ENCODE measurements at places on chromosomes 4 and X.

- H3K27ac ChIP-seq: no peak overlapping the region
- no peaks in the 10 kb centered on the region for H3K36me3 ChIP-seq
These were observed 528.4 kb downstream of the PPARGC1A start for GRCh38 chr4:23361453-23361852.

DNA sequence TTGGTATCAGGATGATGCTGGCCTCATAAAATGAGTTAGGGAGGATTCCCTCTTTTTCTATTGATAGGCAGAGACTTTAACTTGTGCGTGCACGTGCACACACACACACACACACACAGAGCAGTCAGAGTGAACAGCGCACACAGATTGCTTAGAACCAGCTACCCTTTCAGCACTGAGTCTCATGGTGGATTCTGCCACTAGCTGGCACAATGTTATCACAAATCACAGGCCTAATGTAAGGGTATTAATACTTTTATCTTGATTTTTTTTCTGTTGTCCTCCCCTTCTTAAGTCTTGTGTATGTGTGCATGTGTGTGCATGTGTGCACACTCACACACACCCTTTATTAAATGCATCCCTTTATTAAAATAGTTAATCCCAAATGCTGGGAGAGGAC lies 53.2 kb downstream of the HADH start:
- DNase-seq: no peak
- H3K4me3 ChIP-seq: no peak overlapping the region
- H3K4me1 ChIP-seq: peaks cover 30% of the 10 kb centered on the region
- H3K36me3 ChIP-seq: peaks cover 4% of the 10 kb centered on the region
- no peaks in the 10 kb centered on the region for H3K27me3 ChIP-seq

- H3K27ac ChIP-seq: no peak overlapping the region
- DNase-seq: no peak
- no peaks in the 10 kb centered on the region for H3K27me3 ChIP-seq
These were observed 186.0 kb downstream of the CRLF2 start for GRCh38 chrX:1026263-1027015.

DNA sequence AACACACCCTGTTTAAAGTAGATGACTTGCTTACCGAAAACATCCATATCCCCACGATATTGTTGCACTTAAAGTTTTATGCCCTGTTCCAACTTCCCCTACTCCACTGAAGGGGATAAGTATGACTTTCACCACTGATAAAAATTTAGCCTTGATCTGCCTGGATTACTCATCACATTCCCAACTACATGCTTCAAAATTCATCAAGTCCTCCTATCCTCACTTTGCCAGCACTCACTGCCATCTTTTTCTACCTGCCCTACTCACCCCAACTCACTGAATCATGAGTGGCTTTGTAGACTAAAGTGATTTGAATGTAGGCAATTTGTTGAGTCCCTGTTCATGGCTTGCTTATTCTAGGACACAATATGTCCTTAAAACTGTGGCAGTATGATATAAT lies 12.2 kb upstream of the GPRIN3 start:
- no peaks in the 10 kb centered on the region for H3K36me3 ChIP-seq
- H3K4me3 ChIP-seq: no peak overlapping the region
- H3K27me3 ChIP-seq: no peaks in the 10 kb centered on the region
- no peak for DNase-seq
- no peak overlapping the region for H3K27ac ChIP-seq
- H3K4me1 ChIP-seq: peaks cover 11% of the 10 kb centered on the region

DNA sequence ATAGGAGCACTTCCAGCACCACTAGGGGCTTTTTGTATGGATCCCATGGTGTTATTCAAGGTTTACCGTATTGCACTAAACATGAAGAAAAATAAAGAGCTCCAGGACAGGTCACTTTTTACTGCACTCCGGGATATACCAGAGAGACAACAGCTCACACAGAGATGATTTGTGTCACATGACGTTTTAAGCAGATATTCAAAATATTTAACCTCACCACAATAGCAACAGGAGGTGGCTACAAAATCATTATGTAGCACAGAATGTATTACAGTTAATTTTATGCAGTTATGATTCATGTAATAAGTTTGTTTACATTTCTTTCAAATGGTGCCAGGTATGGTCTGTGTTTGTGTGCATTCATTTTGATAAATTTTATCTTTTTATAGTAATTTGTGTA lies 100.6 kb downstream of the LUZP4 start:
- no peaks in the 10 kb centered on the region for H3K36me3 ChIP-seq
- DNase-seq: no peak
- no peak overlapping the region for H3K4me3 ChIP-seq
- no peak overlapping the region for H3K27ac ChIP-seq
- H3K4me1 ChIP-seq: peaks cover 6% of the 10 kb centered on the region
- peaks cover 60% of the 10 kb centered on the region for H3K27me3 ChIP-seq

DNA sequence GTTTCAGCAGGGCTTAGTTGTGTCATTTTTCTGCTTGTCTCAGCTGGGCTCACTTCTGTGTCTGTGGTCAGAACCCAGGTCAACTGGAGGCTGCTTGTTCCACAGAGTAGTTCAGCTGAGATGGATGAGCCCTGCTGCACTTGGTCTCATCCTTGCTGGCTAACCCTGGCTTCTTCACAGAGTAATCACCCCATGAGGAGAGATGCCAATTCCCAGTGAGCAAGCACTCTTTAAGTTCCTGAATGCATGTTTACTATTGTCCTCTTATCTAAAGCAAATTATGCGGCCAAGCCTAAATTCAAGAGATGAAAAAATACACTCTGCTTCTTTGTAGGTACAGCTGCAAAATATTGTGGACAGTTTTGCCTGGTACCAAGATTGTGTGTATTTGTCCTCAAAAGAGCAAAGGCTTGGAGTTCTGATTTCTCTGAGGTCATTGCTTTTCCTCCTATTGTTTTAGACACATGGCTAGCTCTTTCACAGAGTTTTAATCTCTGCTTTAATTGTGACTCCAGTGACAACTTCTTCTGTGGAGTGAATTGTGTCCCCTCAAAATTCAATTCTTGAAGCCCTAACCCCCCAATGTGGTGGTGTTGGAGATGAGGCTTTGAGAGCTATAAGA lies 236.6 kb upstream of the ANKRD50 start:
- H3K36me3 ChIP-seq: no peaks in the 10 kb centered on the region
- peak overlapping the region; percentile 49 for H3K4me3 ChIP-seq
- H3K4me1 ChIP-seq: peaks cover 45% of the 10 kb centered on the region
- H3K27ac ChIP-seq: peak overlapping the region; percentile 97
- no peak for DNase-seq

- no peak overlapping the region for H3K4me3 ChIP-seq
- peak; percentile 38 for DNase-seq
- peaks cover 47% of the 10 kb centered on the region for H3K27me3 ChIP-seq
These were observed 68.6 kb downstream of the CHST7 start for GRCh38 chrX:46642145-46642544.

DNA sequence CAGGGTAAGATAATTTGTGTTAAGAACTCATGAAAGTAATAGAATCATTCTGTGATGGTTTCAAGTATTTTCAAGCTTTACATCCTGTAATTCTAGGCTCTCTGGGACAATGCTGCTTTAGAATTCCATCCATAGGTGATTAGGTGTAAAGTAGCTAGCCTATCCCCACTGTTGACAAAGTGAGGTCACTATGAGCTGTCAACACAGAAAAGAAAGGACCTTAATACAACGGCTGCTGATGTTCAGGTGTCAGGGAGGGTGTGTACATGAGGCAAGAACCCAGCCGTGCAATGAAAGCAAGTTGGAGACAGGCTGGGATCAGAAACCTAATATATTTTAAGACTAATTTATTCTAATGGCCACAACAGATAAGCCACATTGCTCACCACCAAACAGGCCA lies 36.8 kb upstream of the SH3RF1 start:
- no peaks in the 10 kb centered on the region for H3K27me3 ChIP-seq
- no peak for DNase-seq
- H3K4me1 ChIP-seq: no peaks in the 10 kb centered on the region
- H3K4me3 ChIP-seq: no peak overlapping the region

DNA sequence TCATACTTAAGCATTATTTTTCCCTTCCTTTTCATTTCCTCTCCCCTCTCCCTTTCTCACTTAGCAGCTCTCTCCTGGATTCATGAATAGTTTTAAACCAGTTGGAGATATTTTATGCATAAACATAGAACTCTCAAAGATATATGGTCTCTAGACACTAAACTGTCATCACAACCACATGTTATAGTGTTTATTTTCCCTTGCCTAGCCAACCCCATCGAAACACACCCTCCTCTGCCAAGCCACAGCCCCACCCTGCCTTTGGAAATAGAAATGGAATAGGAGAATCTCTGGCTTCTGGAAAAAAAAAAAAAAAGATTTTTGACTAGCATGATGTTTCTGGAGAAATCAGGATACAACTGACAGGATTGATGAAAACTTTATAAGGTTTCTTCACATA lies 64.8 kb upstream of the RBPJ start:
- H3K4me3 ChIP-seq: no peak overlapping the region
- peak; percentile 7 for DNase-seq
- peaks cover 6% of the 10 kb centered on the region for H3K4me1 ChIP-seq
- H3K27ac ChIP-seq: peak overlapping the region; percentile 46
- no peaks in the 10 kb centered on the region for H3K36me3 ChIP-seq

DNA sequence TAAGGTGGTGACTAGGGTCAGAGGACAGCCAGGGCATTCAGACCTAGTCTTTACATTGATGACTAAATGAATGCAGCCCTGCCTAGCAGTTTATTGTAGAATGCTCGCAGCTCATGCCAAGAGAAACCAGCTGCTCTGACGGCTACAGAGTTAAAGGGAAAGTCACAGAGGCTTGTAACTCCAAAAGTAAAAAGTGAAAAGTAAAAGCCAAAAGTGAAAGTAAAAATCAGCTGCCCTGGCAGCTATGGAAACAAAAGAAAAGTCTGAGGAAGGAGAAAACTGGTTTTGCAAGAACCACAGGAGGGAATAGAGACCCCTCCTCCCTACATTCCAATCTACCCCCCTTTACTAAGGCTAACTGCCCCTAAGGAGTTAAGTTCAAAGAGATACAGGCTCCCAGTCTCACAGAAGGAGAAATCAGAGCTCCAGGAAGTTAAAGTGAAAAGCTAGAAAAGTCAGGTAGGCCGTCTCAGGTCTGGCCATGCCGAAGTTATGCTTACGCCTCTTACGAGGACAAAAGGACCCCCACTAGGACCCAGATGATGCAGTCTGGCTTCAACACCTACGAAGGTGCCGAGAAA lies 6.0 kb downstream of the GAGE10 start:
- DNase-seq: no peak
- H3K27me3 ChIP-seq: peaks cover 13% of the 10 kb centered on the region
- H3K36me3 ChIP-seq: no peaks in the 10 kb centered on the region
- H3K27ac ChIP-seq: peak overlapping the region; percentile 77

DNA sequence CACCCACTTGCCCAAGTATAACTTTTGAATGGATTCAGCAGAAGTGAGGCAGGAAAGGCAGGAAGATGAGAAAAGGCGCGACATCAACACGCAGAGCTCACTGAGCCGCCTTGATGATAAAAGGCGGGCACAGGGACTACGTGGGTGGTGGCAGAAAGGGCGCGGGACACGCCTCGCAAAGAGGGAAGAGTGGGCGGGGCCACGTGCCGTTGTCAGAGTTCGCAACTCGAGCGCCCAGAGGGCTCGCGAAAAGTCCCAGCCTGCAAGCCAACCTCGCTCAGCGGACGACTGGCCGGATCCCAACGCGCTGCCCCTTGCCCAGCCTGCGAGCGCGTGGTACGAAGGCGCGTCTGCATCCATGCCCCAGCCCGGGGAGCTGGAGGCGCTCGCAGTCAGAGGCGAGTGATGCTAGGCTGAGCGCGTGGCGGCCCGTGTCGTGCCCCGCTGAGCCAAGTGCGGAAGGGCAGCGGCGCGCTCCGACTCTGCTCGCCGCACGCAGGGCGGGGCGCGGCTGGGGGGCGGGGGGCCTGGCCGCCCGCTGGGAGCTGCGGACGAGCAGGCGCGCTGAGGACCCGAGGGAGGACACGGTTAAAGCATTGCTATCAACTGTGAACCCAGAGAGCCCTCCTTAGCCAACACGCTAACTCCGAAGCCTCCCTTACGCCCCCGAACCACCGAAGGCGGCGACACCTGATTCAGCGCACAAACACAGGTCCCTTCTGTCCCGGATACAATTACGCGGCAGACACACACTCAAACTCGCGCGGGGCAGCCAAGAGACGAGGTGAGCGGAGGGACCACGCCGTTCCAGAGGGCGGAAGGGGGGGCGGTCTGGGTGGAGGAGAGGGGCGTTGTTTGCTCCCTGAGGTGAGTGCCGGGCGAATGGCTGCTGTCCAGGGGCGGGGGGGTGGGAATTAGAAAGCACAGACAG lies at the start of gene UGT8:
UGT8 (plus strand) TSS at position 617 of the 931 bp plus-strand sequence. CDS start 24,074 bp downstream, outside the sequence.
- peaks cover 67% of the 10 kb centered on the region for H3K27me3 ChIP-seq
- peak within 1 kb of the TSS; percentile 77 for H3K4me3 ChIP-seq
- peaks cover 7% of the 10 kb centered on the region for H3K4me1 ChIP-seq
- peak; percentile 84 for DNase-seq
- H3K27ac ChIP-seq: no peak within 1 kb of the TSS
- no peaks in the 10 kb centered on the region for H3K36me3 ChIP-seq

DNA sequence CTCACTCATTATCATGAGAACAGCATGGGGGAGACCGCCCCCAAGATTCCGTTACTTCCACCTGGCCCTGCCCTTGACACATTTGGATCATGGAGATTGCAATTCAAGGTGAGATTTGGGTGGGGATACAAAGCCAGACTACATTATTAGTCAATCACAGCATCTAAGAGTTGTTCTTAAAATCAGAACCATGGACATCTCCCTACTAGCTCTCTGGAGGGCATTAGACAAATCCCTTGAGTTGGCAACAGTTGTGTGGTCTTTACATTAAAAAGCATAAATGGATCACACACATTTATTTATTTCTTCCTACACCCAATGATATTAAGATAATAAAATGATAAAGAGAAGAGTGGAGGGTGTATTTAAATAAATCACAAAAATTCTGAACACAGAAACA lies 262.8 kb upstream of the VCX start:
- DNase-seq: peak; percentile 4
- H3K27ac ChIP-seq: no peak overlapping the region
- H3K4me1 ChIP-seq: no peaks in the 10 kb centered on the region

GRCh38 chrX:47566841-47567240 lies 5.8 kb downstream of the ARAF start:
- peaks cover 12% of the 10 kb centered on the region for H3K4me1 ChIP-seq
- peaks cover 51% of the 10 kb centered on the region for H3K36me3 ChIP-seq
- no peak for DNase-seq
- H3K27me3 ChIP-seq: no peaks in the 10 kb centered on the region

- no peak overlapping the region for H3K4me3 ChIP-seq
- peaks cover 6% of the 10 kb centered on the region for H3K36me3 ChIP-seq
- no peaks in the 10 kb centered on the region for H3K4me1 ChIP-seq
- no peak for DNase-seq
- no peak overlapping the region for H3K27ac ChIP-seq
These were observed 53.5 kb downstream of the PAGE2 start for GRCh38 chrX:55142206-55142918.

DNA sequence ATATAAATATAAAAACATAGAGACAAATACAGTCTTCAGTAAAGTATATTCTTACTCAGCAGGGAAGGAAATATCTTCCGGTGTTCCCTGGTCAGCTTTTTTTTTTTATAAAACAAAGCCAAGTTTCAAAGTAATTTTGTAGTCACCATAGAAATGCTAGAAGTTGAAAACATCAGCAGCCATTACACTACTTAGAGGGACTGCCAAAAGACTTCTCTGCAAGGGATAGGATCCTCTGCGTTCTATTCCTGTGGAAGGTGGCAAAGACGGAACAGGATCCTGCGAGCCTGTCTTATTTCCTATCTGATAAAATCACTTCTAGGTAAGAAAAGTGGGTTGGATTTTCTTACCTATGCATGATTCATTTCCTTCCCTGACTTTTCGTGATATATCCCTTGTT lies 19.4 kb downstream of the CLDN22 start:
- H3K4me3 ChIP-seq: no peak overlapping the region
- no peak for DNase-seq
- no peak overlapping the region for H3K27ac ChIP-seq
- H3K4me1 ChIP-seq: no peaks in the 10 kb centered on the region
- no peaks in the 10 kb centered on the region for H3K27me3 ChIP-seq
- peaks cover 10% of the 10 kb centered on the region for H3K36me3 ChIP-seq
